ENCODE measurements at places on chromosomes 5 and 9.

DNA sequence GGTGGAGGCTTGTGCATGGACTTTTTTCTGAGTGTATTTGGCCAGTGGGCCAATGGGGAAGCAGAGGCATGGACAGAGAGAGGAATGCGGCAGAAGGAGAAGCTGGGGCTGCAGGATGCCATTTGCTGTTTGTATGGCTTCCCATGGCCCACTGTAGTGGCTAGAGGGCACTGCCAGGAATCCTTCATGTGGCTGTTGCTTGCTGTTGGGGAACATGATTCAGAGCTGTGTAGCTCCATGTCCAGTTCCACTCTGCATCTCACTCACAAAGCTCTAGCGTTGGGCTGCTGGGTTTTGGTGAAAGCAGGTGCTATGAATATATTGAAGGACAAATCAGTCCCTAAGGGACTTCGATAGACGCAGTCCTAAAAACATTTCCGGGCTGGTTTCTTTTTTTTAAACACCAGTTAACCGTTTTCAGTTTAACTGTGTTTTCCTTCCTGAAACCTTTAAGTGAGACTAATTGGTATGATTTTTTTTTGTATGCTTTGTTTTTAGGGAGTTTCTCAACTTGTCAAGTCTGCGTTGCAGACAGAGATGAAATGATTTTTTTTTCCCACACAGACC is 51.3 kb downstream of the SLC22A5 start:
- peak; percentile 43 for DNase-seq

DNA sequence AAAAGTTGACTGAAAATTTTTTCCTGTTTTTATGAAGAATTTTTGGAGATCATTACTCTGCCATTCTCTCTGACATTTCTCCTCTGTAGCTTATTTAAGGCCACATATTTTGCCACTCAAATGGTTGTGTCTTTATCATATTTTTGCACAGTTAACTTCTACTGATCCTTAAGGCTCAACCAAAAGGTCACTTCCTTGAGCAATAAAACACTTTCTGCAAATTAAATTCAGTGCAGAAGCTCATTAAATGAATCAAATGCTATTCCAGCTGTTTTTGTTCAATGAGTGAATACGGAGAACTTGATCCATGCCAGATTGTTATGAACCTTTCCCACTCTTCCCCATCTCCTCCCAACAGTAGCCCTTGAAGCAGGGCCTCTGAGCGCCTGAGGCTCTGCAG is 93.8 kb upstream of the EPB41L4A start:
- DNase-seq: no peak

DNA sequence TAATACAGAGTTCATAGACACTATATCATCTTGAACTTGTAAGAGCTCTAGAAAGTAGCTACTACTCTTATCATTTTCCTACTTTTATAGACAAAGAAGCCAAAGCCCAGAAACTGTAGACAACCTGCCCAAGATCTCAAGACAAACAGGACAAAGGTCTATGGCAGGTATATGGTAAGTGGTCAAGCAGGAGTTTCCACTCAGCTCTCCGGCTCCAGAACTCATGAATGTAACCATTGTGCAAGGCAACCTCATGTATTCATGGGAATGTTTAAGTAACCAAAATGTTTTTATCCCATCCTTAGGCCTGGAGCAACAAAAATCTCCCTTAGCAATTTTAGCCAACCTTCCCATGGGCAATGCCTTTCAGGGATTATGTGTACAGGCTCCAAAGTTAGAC is 163.4 kb upstream of the PUM3 start:
- no peak for DNase-seq

- no peak for DNase-seq
Observed at GRCh38 chr5:1958211-1959010, 75.7 kb upstream of the IRX4 start.

Measured in CD4-positive, alpha-beta T cell treated with Interferon gamma for 1 hour (primary cell).